NCI-H1694 treated with DMSO at 0.1 percent for 48 hours (cell line): ENCODE measurements at places on chromosomes 3 and 15.

DNA sequence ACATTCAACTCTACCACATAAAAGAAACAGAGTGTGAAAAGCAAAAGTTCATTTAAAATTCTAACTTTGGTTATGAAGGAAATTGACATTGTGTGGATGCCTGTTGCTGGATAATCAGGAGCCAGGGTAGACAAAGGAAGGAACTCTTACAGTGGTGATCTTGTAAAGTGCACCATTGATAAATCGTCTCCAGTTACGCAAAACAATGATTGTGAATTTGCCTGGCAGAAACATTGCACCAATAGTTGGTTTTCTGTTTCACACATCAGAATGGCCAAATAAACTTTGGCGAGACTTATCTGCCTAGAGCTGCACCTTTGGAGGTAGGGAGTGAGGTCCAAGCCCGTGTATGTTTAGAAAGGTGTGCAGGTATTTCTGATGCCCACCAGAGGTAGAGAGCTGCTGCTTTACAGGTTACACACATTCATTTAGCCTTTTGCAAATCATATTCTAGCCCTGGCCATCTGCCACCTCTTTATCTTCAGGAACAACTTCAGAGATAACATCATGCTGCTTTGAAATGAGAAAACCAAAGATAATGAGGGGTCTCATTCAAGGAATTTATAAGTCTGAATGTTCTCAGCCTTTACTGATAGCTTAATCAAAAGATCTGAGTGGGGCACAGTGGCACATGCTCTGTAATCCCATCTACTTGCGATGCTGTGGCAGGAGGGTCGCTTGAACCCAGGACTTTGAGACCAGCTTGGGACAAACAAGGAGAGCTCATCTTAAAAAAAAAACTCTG lies 47.4 kb upstream of the P3H2 start:
- no peak for DNase-seq

GRCh38 chr3:69051756-69052471 lies at the start of gene TMF1:
TMF1 (minus strand) TSS chr3:69052333; CDS start chr3:69052086, 247 bp downstream.
- no peak for DNase-seq

- no peak for DNase-seq
These were observed 325 bp downstream of the ALCAM start for GRCh38 chr3:105367063-105367405.

GRCh38 chr3:172511783-172512762 lies 11.2 kb downstream of the TNFSF10 start:
- no peak for DNase-seq

GRCh38 chr3:177196456-177197040 lies 734 bp downstream of the TBL1XR1 start:
- DNase-seq, result no peak

GRCh38 chr15:98025237-98025636 lies 64.7 kb downstream of the ARRDC4 start:
- no peak for DNase-seq

- no peak for DNase-seq
These were observed 4.6 kb downstream of the ALAS1 start for GRCh38 chr3:52202384-52203077.

DNA sequence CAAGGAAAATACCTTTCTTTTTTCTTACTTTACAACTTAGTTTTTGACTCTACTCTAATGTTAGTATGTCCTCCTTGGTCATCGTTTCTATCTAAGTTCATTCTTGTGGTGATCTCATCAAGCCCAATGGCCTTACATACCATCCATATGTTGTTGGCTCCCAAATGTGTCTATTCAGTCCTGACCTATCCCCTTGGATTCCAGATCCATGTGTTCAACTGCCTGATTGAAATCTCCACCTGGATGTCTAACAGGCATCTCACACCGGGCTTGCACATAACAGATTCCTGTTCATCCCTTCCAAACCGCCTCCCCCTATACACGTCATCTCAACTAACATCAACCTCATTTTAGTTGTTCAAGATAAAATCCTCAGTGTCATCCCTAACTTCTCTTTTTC lies 382.6 kb downstream of the SOX2 start:
- no peak for DNase-seq

DNA sequence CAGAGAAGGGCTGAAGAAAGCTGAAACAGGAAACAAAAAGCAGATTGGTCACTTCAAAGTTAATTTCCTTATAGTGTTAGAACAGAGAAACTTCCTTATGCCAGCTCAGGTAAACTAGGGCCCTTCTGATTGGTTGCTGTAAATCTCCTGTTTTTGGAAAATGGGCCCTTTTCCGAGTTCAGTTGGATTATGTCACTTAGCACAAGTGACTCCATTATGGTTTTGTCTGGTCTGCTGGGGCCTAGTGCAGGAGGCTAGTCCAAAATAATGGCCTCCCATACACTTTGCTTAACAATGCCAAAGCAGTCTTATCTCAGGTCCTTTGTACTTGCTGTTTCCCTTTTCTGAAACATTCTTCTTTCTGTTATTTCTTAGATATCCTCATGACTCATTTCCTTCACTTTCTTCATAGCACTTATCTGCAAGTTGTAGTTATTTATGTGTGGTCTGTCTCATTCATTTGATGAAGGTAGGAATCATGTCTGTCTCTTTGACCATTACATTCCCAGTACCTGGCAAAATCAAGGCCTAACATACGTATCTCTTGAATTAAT lies 7.7 kb upstream of the DCP1A start:
- DNase-seq, result no peak

GRCh38 chr3:177122183-177122856 lies 75.0 kb downstream of the TBL1XR1 start:
- no peak for DNase-seq

GRCh38 chr3:129003578-129004112 lies 2.5 kb downstream of the EFCC1 start:
- peak; percentile 6 for DNase-seq

DNA sequence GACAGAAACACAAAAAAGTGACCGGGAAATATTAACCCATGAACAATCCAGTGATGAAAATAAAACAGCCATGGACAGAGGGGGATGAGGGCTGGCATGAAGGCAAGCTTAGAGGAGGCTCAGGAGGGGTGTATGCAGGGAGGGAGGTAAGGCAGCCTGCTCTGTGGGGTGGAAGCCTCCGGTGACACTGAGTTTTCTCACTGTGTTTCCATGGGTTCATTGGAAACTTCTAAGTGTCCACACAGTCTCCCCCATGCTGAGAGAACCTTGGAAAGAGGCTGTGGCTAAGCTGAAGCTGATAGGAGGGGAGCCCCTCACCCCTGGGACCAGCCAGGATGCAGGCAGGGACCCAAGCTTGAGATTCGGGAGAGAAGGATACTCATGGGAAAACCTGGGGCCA lies 6.8 kb upstream of the SKOR1 start:
- no peak for DNase-seq

- DNase-seq, result no peak
These were observed 43.9 kb downstream of the BHLHE40 start for GRCh38 chr3:5022966-5023776.

GRCh38 chr15:32688151-32688639 lies 29.6 kb upstream of the GREM1 start:
- no peak for DNase-seq

DNA sequence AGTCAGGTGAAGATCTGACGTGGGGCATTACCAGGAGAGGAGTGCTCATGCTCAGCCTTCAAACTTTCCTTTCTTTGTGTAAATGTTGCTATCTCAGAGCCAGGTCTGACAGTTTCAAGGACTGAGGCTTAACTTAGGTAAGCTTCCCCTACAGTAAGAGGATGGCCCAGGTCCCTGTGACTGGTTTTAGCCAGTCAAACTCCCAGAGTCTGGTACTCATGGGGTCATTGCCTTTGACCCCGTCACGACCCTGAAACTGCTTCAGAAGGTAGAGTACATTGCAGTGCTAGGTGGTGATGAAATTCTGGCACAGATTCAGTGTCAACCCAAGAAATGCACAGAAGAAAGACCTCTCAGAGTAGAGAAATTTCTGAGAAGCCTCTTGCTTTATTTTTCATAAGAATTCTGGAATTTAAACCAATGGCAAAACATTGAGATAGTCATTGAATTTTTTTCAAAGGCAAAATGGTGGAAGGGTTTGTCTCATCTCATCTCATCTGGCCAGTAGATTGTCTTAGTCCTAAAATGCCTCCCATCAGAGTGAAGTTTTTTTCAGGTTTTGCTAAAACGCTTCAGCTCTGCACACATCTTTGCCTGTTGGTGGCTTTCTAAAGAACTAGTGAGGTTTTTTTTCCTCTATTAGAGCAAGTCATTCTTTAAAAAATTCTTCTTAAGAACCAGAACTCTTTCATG lies 23.1 kb downstream of the ZBTB38 start:
- DNase-seq, result no peak

DNA sequence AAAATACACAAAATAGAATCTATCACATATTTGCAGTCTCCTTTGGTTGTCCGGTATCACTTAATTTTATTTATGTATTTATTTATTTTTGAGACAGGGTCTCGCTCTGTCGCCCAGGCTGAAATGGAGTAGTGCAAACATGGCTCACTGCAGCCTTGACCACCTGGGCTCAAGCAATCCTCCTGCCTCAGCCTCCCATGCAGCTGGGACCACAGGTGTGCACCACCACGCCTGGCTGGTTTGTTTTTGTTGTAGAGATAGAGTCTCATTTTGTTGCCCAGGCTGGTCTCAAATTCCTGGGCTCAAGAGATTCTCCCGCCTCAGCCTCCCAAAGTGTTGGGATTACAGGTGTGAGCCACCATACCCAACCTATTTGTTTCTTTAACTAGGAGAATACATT lies 33.9 kb downstream of the DENND4A start:
- no peak for DNase-seq

DNA sequence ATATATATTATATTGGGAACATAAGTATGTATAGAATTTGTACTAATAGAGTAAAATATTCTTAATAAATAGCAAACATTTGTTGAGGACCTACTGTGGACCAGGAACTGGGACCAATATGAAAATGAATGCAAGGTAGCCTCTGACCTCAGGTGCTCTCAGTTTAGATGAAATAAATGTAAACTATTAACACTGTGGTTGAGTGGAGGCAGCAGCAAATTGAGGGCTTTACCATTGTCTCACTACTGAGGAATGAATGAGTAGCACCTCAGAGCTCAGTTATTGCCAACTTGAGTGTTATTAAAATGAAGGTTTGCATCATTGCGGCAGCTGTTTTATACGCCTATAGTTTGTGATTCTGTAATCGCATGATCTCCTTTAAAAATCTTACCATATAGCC lies 90.9 kb upstream of the CGNL1 start:
- DNase-seq, result no peak

GRCh38 chr15:69393831-69394491 lies 20.2 kb upstream of the KIF23 start:
- DNase-seq, result no peak

DNA sequence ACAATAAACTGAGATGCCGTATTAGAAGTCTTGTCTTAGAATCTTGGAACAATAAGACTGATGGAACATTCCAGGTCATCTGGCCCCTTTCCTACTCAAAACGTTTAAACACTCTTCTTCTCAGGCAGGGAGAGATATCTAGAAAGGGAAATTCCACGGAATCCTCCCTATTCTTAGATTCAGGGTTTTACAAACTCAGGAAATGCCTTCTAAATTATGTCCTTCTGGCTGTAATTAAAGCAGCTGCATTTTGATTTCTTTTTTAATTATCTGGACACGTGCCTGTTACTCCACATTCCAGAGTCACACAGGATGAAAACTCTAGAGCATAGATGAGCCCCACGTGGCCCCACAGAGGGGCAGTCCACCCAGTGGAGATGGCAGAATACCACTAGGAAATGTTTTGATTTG lies 41.5 kb upstream of the MTMR10 start:
- no peak for DNase-seq

DNA sequence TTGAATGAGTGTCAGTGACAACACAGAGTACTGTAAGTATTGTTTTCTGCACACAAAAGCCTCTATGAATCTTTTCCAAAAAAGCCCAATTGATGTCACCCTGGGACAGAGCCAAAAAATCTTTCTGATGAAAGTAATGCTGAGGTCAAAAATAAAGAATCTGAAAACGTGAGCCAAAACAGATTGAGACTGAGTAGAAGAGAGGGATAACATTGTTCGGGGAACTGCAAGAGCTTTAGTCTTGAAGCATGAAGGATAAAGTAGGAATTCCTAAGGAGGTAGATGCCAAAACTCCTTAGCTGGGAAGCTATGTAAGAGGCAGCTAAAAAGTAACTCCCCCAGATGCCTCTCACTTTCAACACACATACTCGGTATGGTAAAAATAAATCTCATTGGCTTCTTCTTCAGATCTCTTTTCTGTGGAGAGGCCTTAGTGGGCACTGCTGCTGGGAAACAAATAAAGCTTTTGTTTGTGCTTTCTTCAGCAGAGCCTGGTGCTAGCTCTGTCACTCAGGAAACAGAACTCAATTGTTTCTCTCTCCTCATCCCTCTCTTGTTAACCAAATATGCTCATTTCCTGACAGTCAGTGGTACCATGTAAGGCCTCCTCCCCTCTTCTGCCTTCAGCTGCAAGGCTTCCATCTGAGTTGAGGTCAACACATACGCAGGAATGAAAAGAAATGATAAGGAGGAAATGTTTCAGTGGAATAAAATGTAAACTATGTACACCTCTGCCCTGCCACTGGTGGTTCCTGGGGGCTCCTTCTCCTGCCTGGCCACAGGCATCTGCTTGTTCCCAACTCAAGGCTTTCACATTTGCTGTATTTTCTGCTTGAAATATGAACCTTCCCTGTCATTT lies 58.1 kb downstream of the CD200 start:
- DNase-seq, result no peak

DNA sequence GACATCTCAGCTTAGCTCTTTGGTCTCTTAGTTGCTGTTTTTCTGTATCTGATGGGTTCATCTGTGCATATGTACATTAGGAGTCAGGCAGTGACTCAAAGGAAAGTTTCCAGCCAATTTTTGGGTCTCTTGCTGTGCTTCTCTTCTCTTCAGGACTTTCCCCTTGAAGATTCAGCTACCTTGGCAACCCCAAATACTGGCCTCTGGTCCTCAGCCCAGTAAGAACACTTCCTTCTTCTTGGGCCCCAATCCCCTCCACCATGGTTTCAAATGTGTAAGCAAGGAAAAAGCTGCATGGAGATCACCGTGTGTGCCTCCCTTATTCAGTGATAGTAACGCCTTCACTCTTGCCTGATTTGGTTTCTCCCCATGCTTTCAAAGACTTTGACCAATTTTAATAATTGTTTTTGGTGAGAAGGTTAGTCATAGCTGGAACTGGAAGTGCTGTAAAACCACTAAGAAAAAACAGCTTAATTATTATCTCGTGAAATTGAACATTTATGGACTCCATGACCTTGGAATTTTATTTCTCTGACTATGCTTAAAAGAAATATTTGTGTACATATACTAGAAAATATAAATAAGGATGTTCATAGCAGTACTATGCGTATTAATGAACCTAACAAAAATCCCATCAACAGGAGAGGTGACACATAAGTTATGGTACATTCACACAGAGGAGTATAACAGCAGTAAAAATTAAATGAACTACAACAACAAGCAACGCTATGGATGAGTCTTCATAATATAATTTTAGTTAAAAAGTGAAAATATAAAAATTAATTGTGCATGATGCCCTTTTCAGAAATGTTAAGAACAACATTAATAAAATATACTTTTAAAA lies 125.3 kb upstream of the BCL6 start:
- no peak for DNase-seq

DNA sequence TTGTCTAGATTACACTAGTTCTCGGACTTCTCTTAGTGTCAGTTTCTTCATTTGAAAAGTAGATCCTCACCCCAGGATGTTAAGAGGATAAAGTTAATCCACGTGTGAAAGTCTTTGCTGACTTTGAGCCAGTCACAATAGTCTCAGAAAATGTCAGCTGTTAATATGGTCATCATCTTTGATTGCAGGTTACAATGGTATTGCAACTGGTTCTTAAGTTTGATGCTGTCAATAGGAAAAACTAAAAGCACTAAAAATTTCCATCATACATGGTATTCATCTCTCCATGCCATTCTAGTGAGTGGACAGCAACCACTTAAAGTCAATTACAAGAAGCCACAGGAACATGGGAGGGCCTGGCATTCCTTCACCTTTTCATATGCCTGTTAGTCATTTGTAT lies 192.3 kb downstream of the TAFA4 start:
- no peak for DNase-seq

- no peak for DNase-seq
These were observed 9.2 kb downstream of the SLTM start for GRCh38 chr15:58924327-58924726.
